ENCODE measurements at places on chromosomes 4 and X.

DNA sequence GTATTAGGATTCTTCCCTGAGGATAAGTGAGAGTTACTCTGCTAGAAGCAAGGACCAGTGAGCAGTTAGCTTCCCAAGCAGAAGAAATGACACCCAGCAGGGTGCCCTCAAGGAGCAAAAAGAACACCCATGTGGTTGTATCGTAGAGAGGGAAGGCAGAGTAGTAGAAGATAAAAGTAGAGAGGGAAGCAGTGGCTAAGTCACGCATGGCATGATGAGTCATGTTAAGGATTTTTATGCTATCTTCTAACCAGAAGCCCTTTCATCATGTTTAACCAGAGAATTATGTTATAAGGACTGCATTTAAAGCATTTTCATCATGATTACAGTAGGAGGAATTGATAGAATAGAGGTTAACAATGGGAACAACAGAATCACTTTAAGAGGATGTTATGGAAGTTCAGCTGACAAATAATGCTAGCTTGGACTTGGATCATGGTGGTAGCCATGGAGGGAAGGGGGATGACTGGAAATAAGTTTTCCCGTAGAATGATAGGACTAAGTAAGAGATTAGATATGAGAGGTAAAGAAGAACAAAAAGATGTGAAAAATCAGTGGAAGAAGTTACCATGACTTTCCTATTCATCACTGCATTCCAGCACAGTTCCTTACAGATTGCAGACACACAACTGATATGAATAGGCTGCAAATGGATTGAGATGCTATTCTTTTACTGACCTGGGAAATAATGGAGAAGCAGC lies 383.5 kb upstream of the INTU start:
- no peak for DNase-seq

DNA sequence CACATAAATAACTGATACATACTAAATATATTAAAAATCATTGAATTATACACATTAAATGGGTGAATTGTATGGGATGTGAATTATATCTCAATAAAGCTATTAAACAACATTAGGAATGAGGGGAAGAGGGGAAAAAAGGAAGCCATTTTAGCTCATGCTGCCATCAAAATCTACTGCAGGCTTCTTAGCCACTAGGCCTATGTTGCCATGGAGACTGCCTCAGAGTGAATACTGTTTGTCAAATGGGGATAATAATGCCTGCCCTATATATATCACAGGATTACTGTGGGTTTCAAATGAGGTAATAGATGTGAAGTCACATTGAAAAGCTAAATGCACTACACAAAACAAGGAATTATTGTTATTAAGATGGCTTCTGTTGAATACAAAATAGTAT lies 21.2 kb downstream of the TMEM255A start:
- DNase-seq: no peak

DNA sequence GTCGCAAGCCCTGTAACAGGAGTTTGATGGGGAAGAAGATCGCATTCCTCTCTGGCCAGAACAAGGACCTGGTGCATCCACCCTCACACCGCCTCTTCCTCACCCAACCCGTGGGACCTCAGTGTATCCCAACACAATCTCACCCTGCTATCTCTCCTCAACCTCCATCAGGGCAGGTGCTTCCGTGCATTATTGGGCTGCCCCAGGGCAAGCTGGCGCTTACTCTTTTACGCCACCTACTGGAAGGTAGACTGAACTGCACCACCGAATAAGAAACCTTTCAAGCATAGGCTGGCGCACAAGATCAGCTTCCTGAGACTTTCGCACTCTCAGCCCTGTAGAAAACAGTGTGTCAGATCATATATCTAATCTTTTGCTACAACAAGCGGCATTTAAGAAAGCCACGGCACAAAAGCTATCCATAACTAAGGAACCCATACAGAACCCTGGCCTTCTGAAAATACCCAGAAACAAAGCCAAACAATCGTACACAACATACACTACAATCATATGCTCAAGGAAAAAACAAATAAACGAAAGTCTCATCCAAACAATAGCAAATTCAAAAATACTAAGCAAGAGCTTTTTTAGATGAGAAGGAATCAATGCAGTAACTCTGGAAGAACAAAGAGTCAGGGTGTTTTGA lies 209.3 kb downstream of the UGT8 start:
- DNase-seq: peak; percentile 0

DNA sequence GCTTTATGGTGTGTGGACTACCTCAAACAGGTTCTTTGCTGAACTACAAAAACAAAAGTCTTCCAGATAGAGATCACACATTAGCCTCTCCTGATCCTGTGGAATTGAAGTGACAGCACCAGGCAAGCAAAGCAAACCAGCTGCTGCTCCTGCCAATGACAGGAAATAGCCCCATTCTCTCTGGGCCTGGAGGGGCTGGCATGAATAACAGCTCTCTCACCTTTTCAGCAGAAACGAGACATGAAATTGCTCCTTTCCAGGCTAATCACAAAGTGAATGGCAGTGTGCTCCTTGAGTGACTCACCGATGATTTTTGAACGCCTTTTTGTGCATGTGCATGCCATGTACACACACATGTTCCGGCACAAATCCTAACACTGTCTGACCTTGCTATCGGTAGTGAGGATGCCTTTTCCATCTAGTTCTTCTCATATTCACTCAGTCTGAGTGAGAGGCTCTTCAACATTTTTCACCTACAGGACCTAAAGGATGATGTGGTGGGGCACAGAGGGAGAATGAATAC lies 24.4 kb downstream of the MFAP3L start:
- DNase-seq: no peak

- DNase-seq: no peak
These were observed 7.5 kb downstream of the YY2 start for GRCh38 chrX:21863241-21863640.

DNA sequence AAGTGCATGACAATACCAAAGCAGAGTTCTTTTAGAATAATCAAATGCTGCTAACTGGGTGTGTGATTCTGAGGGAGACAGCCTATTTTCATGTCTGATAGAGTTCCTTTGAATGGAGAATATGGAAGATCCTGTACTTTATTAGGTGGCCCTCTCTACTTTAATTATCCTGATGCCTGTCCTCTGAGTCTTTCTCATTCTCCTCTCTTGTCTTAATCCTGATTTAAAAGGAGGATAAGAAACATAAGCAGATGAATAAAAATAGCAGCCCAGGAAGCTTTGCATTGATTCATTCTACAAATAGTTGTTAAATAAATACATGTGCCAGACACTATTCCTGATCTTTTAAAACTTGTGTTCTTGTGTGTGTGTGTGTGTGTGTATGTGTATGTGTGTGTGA lies 387.3 kb downstream of the SPRY1 start:
- DNase-seq: no peak

DNA sequence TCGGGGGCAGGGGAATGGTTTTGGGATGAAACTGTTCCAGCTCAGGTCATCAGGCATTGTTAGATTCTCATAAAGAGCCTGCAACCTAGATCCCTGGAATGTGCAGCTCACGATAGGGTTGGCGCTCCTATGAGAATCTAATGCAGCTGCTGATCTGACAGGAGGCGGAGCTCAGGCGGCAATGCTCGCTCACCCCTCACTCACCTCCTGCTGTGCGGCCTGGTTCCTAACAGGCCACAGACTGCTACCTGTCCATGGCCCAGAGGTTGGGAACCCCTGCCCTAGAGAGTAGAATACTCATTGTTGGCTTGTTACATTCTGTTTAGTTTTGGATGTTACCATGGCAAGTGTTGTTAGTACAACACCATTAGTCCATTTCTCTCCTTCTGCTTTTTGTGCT lies 40.8 kb upstream of the STX18 start:
- DNase-seq: no peak

DNA sequence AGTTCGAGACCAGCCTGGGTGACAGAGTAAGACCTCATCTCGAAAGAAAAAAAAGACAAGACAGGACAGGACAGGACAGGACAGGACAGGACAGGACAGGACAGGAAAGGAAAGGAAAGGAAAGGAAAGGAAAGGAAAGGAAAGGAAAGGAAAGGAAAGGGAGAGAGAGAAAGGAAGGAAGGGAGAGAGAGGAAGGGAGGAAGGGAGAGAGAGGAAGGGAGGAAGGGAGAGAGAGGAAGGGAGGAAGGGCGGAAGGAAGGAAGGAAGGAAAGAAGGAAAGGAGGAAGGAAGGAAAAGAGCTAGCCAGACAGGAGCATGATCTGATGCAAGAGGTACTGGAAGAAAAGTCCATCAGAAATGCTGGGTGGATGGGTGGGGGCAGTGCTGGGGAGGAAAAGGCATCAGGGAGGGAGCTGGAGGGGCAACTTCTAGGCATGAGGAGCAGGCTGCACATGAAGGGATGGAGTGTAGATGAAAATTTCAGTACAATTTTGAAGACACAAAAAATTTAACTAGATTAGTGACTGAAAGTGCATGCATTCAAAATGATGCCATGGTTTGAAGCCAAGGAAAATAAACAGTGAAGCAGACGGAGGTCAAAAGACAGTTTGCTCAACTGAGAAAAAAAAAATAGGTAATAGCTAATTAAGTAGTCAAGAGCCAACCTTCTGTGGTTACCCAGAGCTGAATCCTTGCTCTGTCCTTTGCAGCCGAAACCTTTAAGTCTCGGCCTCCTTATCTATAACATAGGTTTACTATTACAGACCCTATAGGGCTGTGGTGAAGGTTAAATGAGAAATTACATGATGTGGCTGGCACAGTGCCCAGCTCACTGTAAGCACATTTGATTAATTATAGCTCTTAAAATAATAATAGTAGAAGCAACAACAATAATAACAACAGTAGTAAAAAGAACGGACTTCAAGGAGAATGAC lies 59.9 kb downstream of the ZNF827 start:
- DNase-seq: no peak

DNA sequence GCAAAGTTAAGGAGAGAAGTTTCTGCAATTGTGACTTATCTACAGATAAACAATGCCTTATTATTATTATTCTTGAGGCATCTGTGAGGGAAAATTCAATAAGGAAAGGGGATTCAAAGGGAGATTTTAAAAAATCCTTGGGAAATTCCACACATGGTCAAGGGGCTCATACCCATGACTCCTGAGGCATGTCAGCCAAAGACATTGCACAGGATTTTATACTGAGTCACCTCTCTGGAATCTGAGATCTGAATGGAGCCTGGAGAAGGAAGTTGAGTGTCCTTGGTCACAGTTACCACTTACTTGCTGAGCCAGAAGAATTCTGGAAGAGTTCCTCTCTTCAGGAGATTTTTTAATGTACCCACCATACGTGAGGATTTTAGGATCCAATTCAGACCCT lies 14.4 kb upstream of the CXCL8 start:
- no peak for DNase-seq
